Astrocyte of the hippocampus (primary cell): ENCODE measurements at places on chromosomes 2 and 18.
A peak's percentile ranks its signal among the peaks of the same experiment; 100 is the strongest.

DNA sequence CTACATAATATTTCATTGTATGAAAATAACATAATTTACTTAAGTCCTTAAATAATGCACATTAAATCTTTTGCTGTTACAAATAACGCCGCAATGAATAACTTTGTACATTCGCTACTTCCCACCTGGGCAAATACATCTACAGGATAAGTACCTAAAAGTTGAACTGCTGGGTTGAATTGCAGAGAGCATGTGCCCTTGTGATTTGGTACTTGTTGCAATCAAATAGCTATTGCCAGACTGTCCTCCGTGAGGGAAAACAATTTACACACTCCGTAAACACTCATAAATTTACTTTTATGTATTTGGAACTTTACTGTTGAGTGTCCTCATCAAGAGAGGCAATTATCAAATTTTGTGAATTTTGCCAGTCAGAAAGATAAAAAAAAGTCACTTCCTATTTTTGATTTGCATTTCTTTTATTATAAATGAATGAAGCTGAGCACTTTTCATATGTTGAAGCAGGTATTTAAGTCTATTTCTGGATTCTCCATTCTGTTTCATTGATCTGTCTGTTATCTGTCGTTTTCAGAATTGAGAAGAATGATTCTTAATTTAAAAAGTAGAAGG is 140.8 kb upstream of the SERTAD2 start:
- no peak for DNase-seq

- peak; percentile 66 for DNase-seq
Observed at GRCh38 chr2:63488118-63488713, 100.1 kb downstream of the WDPCP start.

DNA sequence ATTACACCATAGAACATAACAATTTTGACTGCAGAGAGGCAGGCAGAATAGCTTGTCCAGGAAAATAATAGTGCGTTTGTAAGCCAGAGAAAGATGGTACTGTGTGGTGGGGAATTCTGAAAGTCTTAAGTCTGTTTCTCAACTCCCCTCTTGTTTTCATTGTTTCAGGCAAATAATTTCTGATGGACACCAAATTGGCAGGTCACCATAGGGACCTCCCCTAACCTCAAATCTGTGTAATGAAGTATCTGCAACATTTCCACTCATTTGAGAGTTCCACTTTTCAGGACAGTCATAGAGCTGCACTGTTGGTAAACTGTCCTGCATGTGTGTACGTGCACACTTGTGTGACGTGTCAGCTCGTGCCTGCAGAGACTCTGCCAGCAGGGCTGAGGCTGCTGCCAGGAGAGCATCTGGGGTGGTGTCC is 195.6 kb downstream of the AGAP1 start:
- DNase-seq, result no peak

- DNase-seq, result no peak
Observed at GRCh38 chr18:7727361-7728076, 160.4 kb downstream of the PTPRM start.

DNA sequence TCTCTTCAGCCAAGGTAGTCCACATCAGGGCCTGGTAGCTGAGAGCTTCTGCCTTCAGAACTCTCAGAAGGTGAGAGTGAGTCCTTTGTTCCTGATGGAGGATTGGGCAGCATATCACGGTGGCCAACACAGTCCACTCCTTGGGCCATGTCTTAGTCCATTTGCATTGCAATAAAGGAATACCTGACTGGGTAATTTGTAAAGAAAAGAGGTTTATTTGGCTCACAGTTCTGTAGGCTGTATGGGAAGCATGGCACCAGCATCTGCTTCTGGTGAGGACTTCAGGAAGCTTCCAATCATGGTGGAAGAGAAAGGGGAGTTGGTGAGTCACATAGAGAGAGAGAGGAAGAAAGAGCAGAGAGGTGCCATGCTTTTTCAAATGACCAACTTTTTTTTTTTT is 98.8 kb downstream of the ADCYAP1 start:
- DNase-seq, result no peak

GRCh38 chr2:70711191-70711590 is 56.8 kb downstream of the ADD2 start:
- no peak for DNase-seq

GRCh38 chr2:40725950-40726349 is 274.1 kb upstream of the SLC8A1 start:
- no peak for DNase-seq

DNA sequence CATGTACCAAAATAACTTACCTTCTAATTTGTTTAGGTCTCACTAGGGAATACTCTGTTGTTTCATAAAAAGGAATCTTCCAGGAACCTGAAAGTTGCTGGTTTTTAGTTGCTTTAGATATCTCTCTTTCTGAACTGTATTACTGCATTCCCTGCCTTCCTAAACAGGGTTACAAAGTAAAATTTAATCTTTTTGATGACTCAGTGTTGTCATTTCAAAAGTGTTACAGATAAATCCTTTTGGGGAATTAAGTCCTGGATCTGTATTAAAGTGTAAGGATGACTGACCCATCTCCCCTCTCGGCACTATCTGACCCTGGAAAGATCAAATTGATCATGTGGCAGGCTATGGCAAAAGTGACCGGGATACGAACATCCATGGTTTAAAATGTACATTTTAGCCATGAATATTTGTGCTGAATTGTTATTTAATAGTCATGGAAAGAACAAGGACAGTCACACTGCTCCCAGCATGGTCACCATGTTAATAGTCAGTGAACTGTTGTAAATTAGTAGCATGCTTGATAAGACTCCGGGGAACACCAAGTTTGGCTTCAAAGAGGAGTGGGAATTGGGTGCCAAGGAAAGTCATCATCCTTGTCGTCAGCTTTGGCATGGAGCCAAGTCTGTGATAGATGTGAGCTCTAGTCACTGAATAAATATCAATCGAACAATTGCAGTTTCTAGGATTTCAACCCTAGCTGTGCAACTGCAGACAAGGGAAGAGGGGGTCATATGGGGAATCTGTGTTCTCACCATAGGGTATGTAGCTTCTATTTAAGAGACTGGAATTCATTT is 4.2 kb downstream of the PLEKHA3 start:
- DNase-seq, result peak; percentile 74

- DNase-seq, result peak; percentile 28
Observed at GRCh38 chr2:163595028-163595427, 140.8 kb downstream of the FIGN start.

GRCh38 chr2:190534310-190535120 is at the start of gene NEMP2:
Gene NEMP2, minus strand, starts transcription at chr2:190534722. Its CDS starts 67 bp downstream, at chr2:190534655.
- peak; percentile 82 for DNase-seq
